ENCODE measurements at places on chromosomes 16 and 17.

DNA sequence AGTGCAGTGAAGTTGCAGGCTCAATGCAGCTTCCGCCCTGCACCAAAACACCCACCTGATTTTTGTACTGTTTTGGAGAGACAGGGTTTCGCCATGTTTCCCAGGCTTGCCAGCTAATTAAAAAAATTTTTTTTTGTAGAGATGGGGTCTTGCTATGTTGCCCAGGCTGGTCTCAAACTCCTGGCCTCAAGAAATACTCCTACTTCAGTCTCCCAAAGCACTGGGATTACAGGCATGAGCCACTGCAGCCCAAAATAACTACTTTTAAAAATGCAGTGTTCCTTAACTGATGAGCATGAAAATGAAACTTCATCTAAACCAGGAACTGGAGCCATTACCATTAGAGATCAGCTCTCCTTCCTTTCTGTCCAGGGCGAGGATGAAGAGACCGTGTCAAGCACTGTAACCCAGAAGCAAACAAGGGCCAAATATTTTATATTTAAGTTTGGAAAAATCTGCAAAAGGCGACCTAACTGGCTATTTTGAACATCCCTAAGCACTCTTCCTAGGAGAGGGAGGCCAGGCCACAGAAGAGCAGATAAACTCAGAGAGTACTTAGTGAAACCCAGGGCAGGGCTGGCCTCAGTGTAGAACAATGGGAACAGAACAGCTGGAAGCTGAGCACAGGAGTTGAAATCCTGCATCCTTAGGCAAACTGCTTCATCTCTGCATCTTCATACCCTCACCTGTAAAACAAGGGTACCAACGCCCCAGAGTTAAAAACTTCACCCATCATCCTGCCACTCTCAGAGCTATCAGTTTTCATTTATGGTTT is 24.0 kb downstream of the CREBBP start:
- H3K4me1 ChIP-seq: peaks cover 71% of the 10 kb centered on the region
- no peak overlapping the region for H3K27ac ChIP-seq

DNA sequence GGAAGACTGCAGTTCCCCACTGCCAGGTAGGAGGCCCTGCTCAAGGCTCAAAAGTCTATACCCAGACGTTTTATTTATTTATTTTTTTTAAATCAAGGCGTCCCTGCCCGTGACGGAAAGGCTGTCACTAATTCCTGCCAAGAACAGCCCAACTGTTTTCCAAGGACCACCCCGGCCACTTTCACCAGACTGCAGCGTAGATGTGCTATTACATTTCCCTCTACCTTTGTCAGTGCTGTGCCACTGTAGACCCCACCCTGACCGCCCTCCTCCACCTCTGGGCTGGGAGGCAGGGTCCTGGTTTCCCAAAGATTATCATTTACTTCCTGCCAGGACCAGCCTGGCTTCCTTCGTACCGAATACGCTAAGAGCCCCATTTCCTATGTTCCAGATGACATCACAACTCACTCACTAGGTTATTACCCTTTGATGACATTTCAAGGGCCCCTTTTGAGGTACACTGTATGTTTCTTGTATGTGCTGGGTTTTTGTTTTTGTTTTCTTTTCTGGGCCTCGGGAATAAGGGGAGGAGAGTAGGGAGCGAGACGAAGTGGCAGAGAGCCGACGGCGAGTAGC is 6.3 kb upstream of the RNF227 start:
- peak overlapping the region; percentile 50 for H3K4me3 ChIP-seq
- H3K36me3 ChIP-seq: peaks cover 3% of the 10 kb centered on the region
- no peak for DNase-seq
- H3K27ac ChIP-seq: peak overlapping the region; percentile 80

DNA sequence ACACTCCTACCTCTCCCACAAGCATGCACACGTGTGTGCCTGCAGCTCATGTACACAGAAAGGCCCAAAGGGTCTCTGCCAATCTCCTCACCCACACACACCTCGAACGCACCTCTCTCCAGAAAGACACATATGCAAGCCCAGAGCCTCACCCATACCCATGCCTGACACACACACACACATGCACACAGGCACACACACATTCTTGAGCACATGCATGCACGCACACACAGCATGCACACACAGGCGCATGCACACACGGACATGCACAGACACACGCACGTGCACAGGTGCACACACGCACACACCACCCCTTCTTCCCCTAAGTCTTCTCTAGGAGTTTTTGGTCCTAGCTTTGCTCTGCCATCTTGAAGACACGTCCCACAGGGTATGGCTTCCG is 48.7 kb upstream of the CACNG4 start:
- no peak for DNase-seq
- H3K27ac ChIP-seq: no peak overlapping the region
- H3K4me1 ChIP-seq: no peaks in the 10 kb centered on the region
- H3K36me3 ChIP-seq: no peaks in the 10 kb centered on the region
- H3K4me3 ChIP-seq: no peak overlapping the region

- peaks cover 15% of the 10 kb centered on the region for H3K4me1 ChIP-seq
- H3K27me3 ChIP-seq: no peaks in the 10 kb centered on the region
- peaks cover 2% of the 10 kb centered on the region for H3K36me3 ChIP-seq
- no peak overlapping the region for H3K27ac ChIP-seq
Measured at GRCh38 chr17:58402679-58403078, 14.7 kb downstream of the RNF43 start.

Measured in activated naive CD8-positive, alpha-beta T cell treated with anti-CD3 and anti-CD28 coated beads for 36 hours (primary cell).